Left ventricle myocardium superior (tissue), 1 donor: ENCODE measurements at places on chromosomes 2 and 18. TPM values are rescaled to one million over a fixed set of nuclear protein-coding genes. Genes with fewer than 3 reads are reported as not detected.
A peak's percentile ranks its signal among the peaks of the same experiment; 100 is the strongest.

GRCh38 chr2:139438478-139438877 lies 658.3 kb upstream of the NXPH2 start:
- no peak for DNase-seq

GRCh38 chr2:181462033-181462432 lies 4.8 kb downstream of the ITGA4 start:
- DNase-seq, result no peak

DNA sequence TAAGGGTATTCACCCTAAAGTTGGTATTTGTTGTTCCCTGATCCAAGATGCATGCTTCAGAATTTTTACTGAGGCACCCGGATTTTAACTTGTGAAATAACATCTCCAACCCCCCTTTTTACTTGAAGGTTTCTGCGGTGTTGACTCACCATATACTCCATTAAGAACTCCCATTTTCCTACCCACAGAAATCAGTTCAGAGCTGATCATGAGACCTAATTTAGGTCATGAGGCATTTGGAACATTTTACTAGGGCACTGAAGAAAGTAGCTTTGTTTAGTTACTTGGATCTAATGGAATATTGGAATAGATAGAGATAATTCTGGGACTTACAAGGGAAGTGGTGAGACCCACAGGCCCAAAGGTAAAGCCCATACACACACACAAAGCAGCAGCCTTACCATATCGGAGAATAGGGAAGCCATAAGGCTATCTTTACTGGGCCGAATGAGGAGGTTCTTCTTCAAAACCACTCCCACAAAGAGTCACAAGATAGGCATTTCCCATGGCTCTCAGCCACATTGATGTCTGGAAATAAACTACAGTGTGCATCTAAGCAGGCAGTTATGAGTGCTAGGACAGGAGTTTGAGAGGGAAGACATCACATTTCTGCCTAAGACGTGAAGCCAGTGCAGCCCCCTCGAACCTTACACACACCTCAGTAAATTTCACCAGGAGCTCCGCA lies 681.0 kb upstream of the LRRTM4 start:
- DNase-seq, result no peak

DNA sequence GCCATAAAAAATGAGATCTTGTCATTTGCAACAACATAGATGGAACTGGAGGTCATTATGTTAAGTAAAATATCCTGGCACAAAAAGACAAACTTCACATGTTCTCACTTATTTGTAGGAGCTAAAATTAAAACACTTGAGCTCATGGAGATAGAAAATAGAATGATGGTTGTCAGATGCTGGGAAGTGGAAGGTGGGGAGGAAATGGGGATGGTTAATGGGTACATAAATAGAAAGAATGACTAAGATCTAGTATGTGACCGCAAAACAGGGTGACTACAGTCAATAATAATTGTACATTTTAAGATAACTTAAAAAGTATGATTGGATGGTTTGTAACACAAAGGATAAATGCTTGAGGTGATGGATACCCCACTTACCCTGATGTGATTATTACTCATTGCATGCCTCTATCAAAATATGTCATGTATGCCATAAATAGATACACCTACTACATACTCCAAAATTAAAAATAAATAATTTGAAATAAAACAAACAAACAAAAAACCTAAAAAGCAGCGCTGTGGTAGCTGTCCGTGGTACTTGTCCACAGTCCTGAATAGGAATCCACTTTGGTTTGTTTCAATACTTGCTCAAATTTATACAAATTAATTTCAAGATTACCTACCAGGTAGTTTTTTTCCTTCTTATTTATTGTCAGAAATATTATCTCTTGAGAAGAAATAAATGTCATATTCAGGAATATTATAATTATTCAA lies 224.5 kb downstream of the DLGAP1 start:
- no peak for DNase-seq

DNA sequence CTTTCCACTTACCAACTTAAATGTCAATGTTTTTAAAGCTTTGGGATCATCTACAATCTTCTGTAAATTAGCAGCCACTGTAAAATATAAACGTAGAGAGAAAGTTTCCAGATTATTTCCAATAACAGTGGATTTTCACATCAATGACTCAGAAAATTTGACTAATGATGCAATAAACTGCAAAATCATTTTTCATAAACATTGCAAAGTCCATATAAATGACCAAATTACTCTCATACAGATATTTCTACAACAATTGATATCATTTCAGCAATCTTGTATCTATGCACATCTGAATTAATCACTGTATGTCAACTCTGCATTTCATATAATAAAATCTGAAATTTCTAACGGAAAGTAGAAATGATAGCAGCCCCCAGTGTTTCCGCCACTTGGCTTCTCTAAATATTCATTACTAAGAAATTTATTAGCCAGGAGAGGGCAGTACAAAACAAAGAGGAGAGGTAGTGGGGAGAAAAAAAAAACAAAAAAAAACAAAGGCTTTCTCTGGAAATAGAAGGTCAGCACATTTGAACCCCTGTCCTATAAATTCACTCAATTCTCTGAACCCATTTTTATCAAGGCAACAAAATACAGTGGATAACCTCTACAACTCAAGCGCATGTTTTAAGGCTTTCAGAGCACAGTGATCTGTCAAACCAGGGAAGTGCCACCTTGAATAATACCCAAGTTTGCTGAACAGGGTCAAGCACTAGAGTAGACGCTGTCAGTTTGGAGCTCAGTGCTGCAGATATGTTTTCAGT lies 282.6 kb downstream of the STK39 start:
- no peak for DNase-seq

DNA sequence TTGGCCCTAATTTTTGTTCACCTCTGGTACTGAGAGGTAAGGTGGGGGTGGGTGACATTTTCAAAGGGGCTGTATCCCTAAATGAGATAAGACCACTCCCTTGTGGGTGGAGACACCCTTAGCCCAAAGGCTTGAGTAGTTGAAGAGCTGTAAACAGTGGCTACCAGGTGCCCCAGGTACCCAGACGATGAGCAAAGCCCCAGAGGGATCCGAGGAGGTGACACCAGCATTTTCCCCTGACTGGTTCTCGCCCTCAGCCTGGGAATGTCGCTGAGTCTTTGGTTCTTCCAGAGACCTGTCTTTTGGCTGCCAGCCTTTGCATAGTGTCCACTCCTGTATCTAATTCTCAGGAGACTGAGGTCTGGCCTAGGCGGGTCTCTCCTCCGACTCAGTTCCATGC lies 36.5 kb downstream of the RRM2 start:
- no peak for DNase-seq

DNA sequence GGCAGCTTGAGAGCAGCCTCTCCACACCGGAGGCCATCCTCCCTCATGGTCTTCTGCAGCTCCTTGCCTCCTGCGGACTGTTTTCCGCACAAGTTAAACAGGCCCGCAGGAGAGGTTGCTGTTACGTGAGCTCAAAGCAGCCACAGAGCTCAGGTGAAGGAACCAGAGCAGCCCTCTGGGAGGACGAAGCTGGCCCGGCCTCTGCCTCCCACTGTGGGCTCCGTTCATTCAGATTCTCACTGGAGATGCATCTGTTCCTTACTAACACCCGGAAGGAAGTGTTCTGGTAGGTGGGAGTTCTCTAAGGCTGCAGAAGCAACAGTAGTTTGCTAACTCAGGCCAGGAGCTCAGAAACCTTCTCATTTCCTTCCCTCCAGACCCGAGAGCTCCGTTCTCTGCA lies 10.9 kb downstream of the DIPK1C start:
- no peak for DNase-seq

The G6PC2 gene
- not detected for total RNA-seq

The ANKRD36B gene
- total RNA-seq, result 3.3 TPM

- DNase-seq, result no peak
Observed at GRCh38 chr2:211468217-211468616, 911.8 kb downstream of the CPS1 start.

DNA sequence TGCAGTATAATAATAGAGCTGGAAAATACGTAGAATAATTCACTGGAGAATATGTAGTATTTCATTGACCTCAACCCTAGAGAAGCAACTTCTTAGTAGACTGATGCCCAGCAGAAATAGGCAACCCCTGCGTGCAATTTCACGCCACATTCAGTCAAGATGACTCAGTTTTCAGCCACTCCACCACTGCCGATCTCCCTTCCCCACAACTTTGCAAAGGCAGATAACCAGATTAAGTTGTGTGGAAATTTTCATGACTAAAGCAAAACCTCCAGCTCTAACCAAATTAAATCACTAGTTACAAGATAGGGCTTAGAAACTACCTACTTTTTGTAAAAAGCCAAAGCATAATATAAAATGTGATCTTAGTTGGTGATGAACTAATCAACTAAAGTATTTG lies 63.3 kb upstream of the STK17B start:
- no peak for DNase-seq

The GREB1L gene
- total RNA-seq, result 7.2 TPM

The SCTR gene
- 1.0 TPM for total RNA-seq

- DNase-seq, result peak; percentile 85
Observed at GRCh38 chr2:149330127-149331022, at the start of gene LYPD6. TSS of gene LYPD6 (plus strand) at chr2:149330587. CDS start at chr2:149437709, 107,122 bp downstream.

The CPO gene
- 0.27 TPM for total RNA-seq

GRCh38 chr2:234164493-234165413 lies 114.3 kb downstream of the SPP2 start:
- DNase-seq, result peak; percentile 27

GRCh38 chr2:39304729-39305128 lies 61.0 kb upstream of the CDKL4 start:
- DNase-seq, result no peak

The BOK gene
- total RNA-seq, result 3.6 TPM

DNA sequence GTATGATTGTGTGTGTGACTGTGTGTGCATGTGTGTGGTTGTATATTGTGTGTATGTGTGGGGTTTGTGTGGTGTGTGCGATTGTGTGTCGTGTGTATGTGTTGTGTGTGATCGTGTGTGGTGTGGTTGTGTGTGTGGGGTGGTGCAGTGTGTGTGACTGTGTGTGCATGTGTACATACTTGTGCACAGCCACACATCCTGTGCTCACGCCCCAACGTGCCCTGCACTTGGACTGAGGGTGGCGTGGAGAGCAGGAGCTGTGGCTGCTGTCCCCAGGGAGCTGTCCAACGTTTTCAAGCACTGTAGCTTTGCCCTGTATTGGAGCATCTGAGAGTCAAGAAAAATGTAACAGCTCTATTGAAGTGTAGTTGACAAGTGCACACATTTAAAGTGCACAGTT lies 243.2 kb upstream of the HDAC4 start:
- no peak for DNase-seq

- DNase-seq, result no peak
Observed at GRCh38 chr18:80022613-80023012, 11.6 kb upstream of the RBFA start.

The RPRM gene
- total RNA-seq, result not detected

DNA sequence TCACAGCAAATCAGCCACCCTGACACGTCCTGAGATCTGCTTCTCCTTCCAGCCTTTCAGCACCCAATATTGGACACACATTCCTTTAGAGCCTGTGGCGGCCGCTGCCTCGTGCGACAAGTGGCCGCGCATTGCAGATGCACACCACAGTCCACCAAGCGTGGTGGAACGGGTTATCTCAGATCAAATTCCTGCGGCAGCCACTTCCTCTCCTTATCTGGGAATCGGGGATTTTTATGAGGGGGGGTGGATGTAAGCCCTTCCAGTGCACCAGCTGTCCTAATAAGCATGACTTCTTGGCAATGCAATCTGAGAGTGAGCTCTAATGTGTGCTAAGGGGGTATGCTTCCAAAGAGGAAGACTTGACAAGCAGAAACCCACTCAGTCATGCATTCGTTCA lies 18.3 kb upstream of the BMP10 start:
- DNase-seq, result no peak

DNA sequence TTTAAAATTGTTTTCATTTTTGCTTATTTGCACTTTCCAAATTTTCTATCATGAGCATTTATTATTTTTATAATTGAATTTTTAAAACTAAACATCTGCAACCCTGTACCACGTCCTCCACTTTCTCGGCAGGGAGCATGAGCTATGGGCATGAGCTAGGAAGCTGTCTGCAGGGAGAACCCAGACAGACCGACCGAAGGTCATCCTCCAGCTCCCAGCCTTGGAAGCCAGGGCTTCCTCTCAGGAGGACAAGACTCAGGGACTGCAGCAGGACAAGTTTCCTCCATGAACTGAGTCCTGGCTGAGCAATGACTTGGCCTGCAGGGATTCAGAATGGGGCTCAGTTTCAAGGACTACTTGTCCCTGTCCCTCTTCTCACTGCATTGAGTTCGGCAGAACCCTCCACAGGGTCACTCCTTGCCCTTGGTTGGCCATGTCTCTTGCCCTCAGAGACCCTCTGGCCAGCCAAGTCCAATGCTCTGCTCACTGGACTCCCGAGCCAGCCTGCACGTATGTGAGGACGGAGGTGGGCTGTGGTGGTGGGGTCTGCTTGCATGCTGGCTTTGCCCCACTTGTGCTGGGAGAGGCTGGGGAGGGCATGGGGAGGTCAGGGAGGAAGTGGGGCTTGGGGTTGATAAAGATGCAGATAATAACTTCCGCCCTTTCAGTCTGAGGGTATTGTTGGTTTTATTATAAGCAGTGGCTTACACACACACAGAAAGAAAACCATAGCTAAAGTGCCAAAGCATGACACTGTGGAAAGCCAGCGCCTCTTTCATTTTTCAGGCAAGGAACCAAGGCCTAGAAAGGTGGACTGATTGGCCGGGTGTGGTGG lies 6.6 kb downstream of the NMUR1 start:
- no peak for DNase-seq

The SP110 gene
- total RNA-seq, result 10.6 TPM

DNA sequence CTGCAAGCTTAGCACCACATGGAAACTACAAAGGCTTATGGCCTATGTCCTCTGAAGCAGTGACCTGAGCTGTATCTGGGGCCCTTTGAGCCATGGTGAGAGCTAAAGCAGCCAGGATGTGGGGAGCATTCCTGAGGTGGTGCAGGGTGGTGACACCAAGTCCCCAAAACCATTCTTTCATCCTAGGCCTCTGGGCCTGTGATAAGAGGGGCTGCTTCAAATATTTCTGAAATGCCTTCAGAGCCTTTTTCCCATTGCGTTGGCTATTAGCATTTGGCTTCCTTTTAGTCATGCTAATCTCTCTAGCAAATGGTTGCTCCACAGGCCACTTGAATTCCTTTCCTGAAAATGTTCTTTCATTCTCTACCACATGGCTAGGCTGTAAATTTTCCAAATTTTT lies 13.4 kb downstream of the CCDC150 start:
- no peak for DNase-seq

The ATRAID gene
- total RNA-seq, result 112 TPM

The LAMA3 gene
- 3.4 TPM for total RNA-seq

- DNase-seq, result no peak
Observed at GRCh38 chr2:48120112-48120511, 213.8 kb upstream of the FBXO11 start.

DNA sequence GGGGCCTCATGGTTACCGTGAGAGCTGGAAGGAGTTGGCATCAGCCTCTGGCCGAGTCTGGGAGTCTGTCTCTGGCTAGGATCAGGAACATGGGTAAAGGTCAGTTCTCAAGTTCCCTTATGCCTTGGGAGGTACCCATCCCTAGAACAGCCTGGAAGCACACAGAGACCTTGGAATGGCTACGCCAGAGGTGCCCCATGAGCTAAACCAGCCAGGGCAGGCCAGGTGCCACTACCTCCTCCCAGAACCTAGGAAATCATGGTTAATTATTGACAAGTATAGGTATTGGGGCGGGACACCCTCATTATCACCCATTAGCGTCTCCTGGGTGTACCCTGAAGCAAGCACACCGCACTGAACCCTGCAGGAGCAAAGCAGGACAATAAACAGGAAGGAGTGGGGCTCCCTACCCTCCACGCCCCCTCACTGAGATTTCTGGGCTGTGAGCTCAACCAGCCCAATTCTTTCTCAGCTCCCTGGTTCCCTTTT lies 3.0 kb upstream of the ASPRV1 start:
- no peak for DNase-seq
